ENCODE measurements at places on chromosomes 16 and 17.

GRCh38 chr17:80270836-80271235 is 10.2 kb downstream of the RNF213 start:
- peaks cover 6% of the 10 kb centered on the region for H3K4me1 ChIP-seq
- DNase-seq, result no peak
- H3K27ac ChIP-seq, result no peak overlapping the region
- no peak overlapping the region for H3K4me3 ChIP-seq
- peaks cover 27% of the 10 kb centered on the region for H3K36me3 ChIP-seq

DNA sequence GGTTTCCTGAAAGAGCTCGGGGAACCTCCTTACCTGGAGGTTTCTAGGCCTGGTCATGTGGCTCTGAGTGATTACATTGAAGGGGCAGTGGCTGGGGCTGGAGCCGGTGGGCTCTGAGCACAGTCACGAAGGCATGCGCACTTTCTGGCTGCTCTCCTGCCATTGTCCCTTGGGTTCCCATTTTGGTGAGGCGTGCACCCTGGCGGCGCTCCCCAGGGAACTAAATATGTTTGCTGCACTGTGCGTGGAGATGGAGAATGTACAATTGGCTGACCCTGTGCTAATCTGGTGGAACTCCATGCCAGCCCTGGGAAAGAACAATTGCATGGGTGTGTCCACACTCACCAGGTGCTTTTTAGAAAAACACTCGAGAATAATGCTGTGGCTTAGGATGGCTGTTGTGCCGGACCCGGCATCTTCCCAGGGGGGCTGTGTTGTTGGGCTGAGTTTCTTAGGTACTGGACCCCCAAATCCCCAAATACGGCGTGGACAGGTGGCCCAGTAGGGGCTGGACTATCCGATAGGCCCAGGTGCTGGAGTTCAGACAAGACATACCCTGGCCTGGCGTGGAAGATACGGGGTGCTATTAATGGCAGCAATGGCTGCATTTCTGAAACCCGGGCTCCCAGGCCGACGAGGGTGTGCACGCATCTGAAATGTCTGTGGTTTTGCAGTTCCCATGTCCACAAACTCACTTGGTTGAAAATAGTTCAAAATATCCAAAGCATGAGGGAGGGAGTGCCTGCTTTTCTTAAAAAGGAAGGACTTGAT is 230.5 kb downstream of the SEC14L1 start:
- H3K27me3 ChIP-seq, result no peaks in the 10 kb centered on the region
- H3K4me3 ChIP-seq, result peak overlapping the region; percentile 86
- H3K4me1 ChIP-seq, result peaks cover 78% of the 10 kb centered on the region
- H3K27ac ChIP-seq, result peak overlapping the region; percentile 97
- DNase-seq, result peak; percentile 56
- no peaks in the 10 kb centered on the region for H3K36me3 ChIP-seq

GRCh38 chr17:38799501-38800236 is at the start of gene PIP4K2B:
Gene PIP4K2B, minus strand, starts transcription at chr17:38799556. Its CDS starts 132 bp downstream, at chr17:38799424.
- peak within 1 kb of the TSS; percentile 100 for H3K27ac ChIP-seq
- peak within 1 kb of the TSS; percentile 94 for H3K4me3 ChIP-seq
- peaks cover 34% of the 10 kb centered on the region for H3K4me1 ChIP-seq
- peak; percentile 98 for DNase-seq
- H3K36me3 ChIP-seq, result peaks cover 33% of the 10 kb centered on the region

DNA sequence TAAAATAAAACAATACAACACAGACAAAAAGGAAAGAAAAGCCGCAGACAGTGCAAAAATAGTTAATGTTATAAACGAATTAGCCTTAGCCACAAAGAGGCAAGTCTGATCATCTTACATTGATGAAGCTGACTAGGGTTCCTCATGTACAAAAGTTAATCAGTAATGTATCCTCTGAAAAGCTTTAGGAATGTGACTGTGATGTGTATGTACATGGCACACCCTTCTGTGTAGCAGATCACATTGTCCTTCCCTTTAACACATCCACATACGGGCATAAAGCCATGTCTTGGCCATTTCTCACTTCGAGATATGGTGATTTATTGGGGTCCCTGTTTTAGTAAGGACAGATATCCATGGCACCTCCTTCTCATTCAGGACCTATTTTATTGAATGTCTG is 1327.5 kb upstream of the CDH8 start:
- H3K27ac ChIP-seq, result no peak overlapping the region
- H3K4me3 ChIP-seq, result no peak overlapping the region
- H3K36me3 ChIP-seq, result no peaks in the 10 kb centered on the region
- no peaks in the 10 kb centered on the region for H3K27me3 ChIP-seq
- no peak for DNase-seq

DNA sequence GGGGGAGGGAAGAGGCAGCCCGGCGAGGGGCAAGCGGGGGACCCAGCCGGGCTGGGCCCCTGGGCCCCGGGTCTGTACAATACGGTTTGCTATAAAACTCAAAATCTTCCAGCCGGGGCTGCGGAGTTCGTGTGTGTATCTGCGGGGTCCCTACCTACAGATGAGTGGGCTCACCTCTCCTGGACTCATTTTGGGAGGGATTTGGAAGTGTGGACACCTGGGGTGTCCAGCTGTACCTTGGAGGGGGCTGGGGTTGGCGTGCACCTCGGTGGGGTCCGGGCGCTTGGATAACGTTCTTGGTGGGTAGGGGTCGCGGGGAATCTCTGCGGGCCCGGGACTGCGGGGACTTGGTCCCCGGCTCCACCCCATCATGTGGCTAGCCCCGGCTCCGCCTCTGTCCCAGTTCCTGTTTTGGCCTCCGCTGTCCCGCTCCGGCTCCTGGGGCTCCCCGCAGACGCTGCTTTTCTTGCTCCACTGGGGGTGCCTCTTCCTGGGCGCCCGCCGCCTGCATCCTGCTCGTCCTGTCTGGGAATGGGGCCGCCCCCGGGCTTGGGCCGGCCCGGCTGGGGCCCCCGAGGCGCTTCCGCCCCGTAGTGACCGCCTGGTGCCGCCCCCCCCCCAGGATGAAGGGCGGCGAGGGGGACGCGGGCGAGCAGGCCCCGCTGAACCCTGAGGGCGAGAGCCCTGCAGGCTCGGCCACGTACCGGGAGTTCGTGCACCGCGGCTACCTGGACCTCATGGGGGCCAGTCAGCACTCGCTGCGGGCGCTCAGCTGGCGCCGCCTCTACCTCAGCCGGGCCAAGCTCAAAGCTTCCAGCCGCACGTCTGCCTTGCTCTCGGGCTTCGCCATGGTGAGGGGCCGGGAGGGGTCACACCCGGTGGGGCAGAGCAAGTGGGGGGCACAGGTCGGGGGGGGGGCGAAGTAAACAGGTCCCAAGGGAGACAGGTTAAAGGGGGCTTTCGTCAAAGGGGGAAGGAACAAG is at the start of gene ORAI3:
ORAI3 (plus strand) TSS at position 402 of the 983 bp plus-strand sequence; CDS start at position 624, 222 bp downstream.
- H3K27me3 ChIP-seq, result no peaks in the 10 kb centered on the region
- H3K4me1 ChIP-seq, result peaks cover 50% of the 10 kb centered on the region
- H3K36me3 ChIP-seq, result peaks cover 16% of the 10 kb centered on the region
- H3K27ac ChIP-seq, result peak within 1 kb of the TSS; percentile 93

GRCh38 chr16:75317101-75317522 is 65.7 kb upstream of the BCAR1 start:
- peaks cover 17% of the 10 kb centered on the region for H3K36me3 ChIP-seq
- H3K27me3 ChIP-seq, result no peaks in the 10 kb centered on the region
- no peak overlapping the region for H3K4me3 ChIP-seq
- no peak overlapping the region for H3K27ac ChIP-seq
- H3K4me1 ChIP-seq, result peaks cover 11% of the 10 kb centered on the region
- DNase-seq, result no peak

- no peaks in the 10 kb centered on the region for H3K27me3 ChIP-seq
- DNase-seq, result no peak
- H3K4me3 ChIP-seq, result no peak overlapping the region
- peaks cover 29% of the 10 kb centered on the region for H3K4me1 ChIP-seq
- no peak overlapping the region for H3K27ac ChIP-seq
These were observed 5.5 kb upstream of the ACSF2 start for GRCh38 chr17:50420419-50421112.

DNA sequence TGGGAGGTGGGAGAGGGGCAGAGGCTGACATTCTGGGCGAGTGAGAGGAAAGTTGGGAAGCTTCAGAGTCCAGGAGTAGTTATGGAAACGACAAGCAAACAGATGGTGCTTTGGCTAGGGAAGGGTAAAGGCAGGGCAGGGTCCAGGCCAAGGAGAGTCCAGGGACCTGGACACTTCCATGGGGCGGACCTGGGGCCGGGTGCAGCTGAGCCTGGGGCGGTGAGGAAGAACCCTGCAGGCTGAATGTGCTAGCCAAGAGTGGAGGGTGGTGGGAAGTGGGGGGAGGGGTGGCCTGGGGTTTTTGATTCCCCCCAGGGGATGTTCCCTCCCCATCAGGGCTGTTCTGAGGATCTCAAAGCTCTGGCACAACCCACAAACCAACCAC is 2.6 kb downstream of the PPP1R9B start:
- H3K36me3 ChIP-seq, result peaks cover 24% of the 10 kb centered on the region
- peak overlapping the region; percentile 84 for H3K4me3 ChIP-seq

GRCh38 chr17:9809409-9809808 is 12.5 kb downstream of the GSG1L2 start:
- peaks cover 4% of the 10 kb centered on the region for H3K27me3 ChIP-seq
- no peaks in the 10 kb centered on the region for H3K4me1 ChIP-seq
- no peak overlapping the region for H3K27ac ChIP-seq
- no peaks in the 10 kb centered on the region for H3K36me3 ChIP-seq
- H3K4me3 ChIP-seq, result no peak overlapping the region
- no peak for DNase-seq

- peak overlapping the region; percentile 81 for H3K27ac ChIP-seq
- DNase-seq, result peak; percentile 86
- H3K36me3 ChIP-seq, result no peaks in the 10 kb centered on the region
- H3K4me1 ChIP-seq, result peaks cover 64% of the 10 kb centered on the region
- H3K27me3 ChIP-seq, result no peaks in the 10 kb centered on the region
- no peak overlapping the region for H3K4me3 ChIP-seq
These were observed 90.6 kb upstream of the CIBAR2 start for GRCh38 chr16:85202631-85203461.

GRCh38 chr17:73906896-73907870 is 262.9 kb upstream of the SDK2 start:
- H3K27ac ChIP-seq, result no peak overlapping the region
- no peak overlapping the region for H3K4me3 ChIP-seq
- peaks cover 63% of the 10 kb centered on the region for H3K27me3 ChIP-seq
- H3K36me3 ChIP-seq, result no peaks in the 10 kb centered on the region
- H3K4me1 ChIP-seq, result peaks cover 6% of the 10 kb centered on the region
- no peak for DNase-seq

DNA sequence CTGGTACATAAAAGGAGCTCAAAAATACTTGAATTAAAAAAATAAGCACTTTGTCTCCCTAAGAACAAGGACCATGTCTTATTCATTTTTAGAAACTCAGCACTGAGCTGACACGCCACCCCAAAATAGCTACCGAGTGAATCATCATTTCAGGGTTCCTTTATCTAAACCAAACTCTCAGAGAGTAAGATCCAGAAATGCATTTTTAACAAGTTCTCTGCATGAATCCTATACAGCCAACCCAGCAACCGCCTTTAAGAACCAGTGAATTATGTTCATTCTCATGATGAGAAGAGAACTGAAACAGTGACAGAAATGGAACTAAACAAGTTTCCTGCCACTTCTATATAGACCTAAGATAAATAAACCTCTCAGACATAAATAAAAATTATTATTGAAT is 8.7 kb downstream of the C16orf87 start:
- no peaks in the 10 kb centered on the region for H3K4me1 ChIP-seq
- no peak overlapping the region for H3K27ac ChIP-seq
- H3K4me3 ChIP-seq, result no peak overlapping the region
- no peaks in the 10 kb centered on the region for H3K27me3 ChIP-seq

DNA sequence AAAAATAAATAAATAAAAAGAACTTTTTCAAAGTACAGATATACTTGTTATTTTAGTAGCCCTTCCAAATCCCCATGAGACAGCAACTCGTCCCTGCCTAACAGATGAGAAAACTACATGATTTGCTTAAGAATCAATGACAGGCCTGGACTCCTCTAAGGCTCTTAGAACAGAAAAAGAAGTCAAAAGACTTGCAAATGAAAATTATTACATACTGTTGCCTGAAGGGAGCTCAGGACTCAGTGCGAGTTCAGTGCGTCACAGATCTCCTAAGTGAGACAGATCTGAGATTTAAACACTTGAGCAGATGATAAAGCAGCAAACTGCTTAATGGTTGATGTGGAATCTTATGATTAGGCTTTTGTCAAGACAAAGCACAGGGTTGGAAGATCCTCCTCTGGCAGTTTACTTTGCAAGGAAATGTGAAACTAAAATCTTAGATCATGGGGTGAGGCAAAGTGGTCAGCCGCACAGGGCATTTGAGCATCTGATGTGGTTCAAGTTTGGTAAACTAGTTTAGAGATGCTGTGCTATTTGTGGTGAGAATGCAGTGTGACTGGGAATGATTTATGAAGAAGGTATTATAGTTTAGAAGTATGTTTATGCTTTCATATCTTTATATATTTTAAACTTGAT is 138.1 kb downstream of the TRIM37 start:
- H3K27me3 ChIP-seq, result no peaks in the 10 kb centered on the region
- no peak for DNase-seq
- H3K27ac ChIP-seq, result no peak overlapping the region
- H3K4me3 ChIP-seq, result no peak overlapping the region

GRCh38 chr17:60743799-60744198 is 66.1 kb downstream of the BCAS3 start:
- peak overlapping the region; percentile 30 for H3K27ac ChIP-seq
- H3K4me3 ChIP-seq, result peak overlapping the region; percentile 17
- no peaks in the 10 kb centered on the region for H3K27me3 ChIP-seq

DNA sequence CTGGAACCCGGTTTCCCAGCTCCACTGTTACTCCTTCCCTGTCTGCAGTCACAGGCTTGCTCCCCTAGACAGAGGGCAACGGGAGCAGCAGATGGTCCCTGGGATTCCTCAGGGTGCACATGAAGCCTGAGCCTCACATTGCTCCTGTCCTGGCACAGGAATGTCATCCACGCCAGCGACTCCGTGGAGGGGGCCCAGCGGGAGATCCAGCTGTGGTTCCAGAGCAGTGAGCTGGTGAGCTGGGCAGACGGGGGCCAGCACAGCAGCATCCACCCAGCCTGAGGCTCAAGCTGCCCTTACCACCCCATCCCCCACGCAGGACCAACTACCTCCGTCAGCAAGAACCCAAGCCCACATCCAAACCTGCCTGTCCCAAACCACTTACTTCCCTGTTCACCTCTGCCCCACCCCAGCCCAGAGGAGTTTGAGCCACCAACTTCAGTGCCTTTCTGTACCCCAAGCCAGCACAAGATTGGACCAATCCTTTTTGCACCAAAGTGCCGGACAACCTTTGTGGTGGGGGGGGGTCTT is 1.6 kb upstream of the DECR2 start:
- peak overlapping the region; percentile 86 for H3K27ac ChIP-seq
- H3K27me3 ChIP-seq, result no peaks in the 10 kb centered on the region
- H3K4me1 ChIP-seq, result peaks cover 31% of the 10 kb centered on the region
- H3K36me3 ChIP-seq, result peaks cover 3% of the 10 kb centered on the region

DNA sequence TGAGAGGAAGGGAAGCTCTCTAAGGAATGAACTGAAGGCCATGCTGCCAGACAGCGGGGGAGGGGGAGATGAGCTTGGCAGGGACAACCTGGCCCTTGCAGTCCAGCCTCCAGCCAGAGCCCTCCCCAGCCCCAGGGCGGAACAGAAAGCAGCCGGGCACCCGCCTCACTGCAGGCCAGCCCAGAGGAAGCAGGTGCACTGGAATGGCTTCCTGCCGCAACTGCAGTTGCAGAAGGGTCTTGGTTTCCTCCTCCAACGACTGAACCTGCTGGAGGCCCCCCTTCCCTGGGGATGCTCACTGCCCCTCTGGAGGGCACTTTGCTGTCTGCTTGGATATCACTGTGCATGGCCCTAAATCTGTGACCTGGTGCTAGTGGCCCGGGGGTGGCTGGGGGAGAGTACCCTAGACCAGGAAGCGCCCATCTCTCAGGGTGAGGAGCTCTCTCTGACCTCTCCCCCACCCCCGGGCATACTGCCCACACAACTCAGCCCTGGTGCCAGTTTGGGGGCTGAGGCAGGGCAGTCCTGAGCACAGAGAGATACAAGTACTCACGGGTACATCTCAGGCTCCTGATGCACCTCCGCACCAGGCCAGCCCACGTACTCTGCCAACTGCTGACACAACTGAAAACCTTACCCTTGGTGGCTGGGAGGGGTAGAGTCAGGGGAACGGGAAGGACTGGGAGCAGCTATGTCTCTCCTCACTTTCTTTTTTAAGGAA is 41.1 kb downstream of the MYO18A start:
- peaks cover 51% of the 10 kb centered on the region for H3K4me1 ChIP-seq
- H3K36me3 ChIP-seq, result no peaks in the 10 kb centered on the region
- H3K27ac ChIP-seq, result peak overlapping the region; percentile 72
